ENCODE measurements at places on chromosomes 1 and 21.

- DNase-seq = peak; percentile 11
Measured at GRCh38 chr1:224245188-224245587, 62.1 kb downstream of the DEGS1 start.

DNA sequence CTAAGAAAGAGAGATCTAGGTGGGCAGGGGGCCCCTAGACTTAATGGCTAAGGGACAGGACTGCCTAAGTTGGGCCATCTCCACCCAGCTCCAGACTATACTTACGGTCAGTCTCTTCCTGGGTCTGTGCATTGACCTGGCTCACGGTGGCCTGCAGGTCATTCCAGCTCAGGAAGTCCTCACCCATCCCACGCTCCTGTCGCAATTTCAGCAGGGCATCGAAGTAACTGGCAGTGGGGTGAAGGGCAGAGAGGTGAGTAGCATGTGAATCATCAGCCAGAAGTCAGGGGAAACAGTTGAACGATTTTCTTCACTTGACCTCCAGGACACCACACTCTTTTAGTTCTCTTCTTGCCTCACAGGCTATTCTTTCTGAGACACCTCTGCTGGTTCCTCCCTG, 20.5 kb downstream of the IQGAP3 start:
- no peak for DNase-seq

DNA sequence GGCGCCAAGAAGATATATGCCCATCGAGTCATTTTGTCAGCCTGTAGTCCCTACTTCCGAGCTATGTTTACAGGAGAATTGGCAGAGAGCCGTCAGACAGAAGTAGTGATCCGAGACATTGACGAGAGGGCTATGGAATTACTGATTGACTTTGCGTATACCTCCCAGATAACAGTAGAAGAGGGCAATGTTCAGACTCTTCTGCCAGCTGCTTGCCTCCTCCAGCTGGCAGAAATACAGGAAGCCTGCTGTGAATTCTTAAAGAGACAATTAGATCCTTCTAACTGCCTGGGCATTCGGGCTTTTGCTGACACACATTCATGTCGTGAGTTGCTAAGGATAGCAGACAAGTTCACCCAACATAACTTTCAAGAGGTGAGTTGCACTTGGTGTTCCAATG, 19.1 kb downstream of the KLHL20 start:
- DNase-seq = no peak

DNA sequence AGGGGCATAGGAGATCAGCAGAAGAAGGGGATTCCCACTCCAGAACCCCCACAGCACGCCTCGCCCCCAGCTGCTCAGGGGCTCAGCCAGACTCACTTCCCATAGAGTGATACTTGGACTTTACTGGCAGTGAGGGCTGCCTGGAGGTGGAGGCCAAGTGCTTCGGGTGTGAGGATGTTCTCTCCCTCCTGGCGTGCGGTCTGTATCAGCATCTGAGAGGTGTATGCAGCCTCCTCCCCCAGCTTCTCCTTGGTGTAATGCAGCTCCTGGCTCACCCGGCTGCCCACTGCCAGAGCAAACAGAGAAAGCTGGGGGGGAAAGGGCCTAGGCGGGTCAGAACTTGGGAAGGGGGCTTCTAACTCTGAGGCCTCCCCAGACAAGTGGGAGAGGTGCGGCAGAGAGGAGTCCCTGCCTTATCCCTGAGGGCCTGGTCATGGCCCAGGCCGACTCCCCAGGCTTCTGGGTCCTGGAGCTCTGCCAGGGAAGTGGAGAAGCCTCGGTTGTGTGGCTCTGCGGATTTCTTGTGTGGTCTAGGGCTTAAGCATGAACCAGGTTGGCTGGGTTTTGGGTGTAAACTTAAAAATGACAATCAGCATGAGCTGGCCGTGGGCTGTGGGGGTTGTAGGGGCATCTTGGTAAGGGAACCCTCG, 10.9 kb downstream of the PTCH2 start:
- no peak for DNase-seq

- no peak for DNase-seq
Measured at GRCh38 chr1:46757956-46758528, 39.1 kb upstream of the EFCAB14 start.

DNA sequence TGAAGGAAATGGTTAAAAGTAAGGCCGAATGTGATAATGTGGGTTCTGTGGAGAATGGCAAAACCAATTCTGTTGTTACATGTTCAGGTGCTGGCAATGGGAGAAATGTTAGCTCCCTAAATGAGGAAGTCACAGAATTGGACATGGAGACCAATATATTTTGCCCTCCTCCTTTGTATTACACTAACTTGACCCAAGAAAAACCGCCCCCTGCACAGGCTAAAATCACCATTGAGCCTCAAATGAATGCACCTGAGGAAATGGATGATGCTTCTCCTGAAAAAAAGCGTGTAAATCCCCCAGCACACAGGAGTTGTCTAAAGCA, 932 bp downstream of the MAP10 start:
- no peak for DNase-seq

DNA sequence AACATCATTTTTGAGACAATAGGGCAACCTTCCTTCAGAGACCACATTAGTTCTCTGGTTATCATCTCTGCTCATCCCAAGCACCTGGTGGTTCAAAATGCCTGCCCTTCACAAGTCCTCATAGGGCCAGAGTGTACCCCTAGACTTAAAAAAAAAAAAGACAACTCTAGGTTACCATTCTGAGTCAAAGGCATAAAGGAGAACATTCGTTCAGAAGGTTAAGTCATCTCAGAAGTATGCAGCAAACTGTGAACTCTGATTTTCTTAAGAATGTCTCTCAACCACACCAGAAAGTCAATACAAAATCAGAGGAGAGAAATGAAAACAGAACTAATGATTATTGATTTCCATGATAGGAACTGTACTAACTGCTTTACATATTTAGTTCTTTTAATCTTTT, 9.2 kb upstream of the BEND5 start:
- DNase-seq = no peak

- DNase-seq = no peak
Measured at GRCh38 chr1:245971711-245972085, 535.4 kb downstream of the SMYD3 start.

GRCh38 chr1:92031281-92032110, 1.7 kb downstream of the EPHX4 start:
- no peak for DNase-seq

- DNase-seq = no peak
Measured at GRCh38 chr1:247316590-247317197, 15.0 kb downstream of the ZNF496 start.

DNA sequence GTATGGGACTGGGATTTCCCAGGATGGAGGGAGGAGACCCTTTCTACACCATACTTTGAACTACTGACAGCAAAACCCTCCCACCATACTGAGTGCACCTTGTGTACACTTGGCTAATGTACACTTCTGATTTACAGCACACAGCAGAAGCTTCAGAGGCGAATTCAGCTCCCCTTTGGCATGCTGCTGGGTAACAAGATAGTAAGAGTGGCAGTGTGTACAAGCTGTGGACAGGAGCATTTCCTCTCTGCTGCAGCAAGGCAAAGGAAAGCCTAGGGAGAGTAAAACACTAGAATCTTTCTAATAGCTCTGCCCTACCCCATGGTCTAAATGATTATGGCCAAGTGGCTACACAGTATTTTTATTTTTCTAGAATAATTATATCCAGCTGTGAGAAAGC, 83.9 kb upstream of the ARTN start:
- no peak for DNase-seq

DNA sequence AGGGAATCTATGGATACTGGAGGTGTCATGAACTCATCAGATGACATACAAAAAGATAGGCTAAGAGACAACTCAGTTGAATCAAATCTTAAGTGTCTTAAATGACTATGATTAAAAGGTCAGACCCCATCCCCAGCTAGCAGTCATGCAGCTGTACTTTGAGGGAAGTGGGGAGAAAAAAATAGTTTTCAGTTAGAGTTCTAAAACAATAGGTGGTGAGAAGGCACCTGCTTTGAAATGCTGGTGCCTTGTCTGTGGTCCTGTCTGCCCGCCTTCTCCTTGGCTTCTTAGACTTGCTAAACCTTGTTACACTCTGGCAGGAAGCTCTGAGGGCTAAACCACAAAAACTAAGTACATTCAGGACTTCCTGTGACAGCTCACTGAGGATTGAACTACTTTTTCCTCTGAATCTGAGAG, 15.3 kb downstream of the CD2 start:
- no peak for DNase-seq

DNA sequence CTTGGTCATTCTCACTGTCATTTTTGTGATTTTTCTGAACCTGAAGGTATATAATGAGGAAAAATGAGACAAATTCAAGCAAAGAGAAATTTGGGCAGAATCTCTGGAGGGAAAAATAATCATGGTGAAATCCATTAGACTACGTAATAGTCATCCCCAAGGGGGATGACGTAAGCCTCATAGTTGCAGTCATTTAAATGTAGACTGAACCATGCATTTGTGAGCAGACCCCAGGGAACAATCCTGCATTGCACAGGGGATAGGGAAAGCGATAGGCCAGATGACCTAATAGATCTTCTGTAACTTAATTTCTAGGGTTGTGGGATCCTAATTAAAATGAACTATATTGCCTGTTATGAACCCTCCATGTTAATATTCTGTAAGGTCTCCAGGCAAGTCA, 167.4 kb upstream of the C1orf21 start:
- no peak for DNase-seq

DNA sequence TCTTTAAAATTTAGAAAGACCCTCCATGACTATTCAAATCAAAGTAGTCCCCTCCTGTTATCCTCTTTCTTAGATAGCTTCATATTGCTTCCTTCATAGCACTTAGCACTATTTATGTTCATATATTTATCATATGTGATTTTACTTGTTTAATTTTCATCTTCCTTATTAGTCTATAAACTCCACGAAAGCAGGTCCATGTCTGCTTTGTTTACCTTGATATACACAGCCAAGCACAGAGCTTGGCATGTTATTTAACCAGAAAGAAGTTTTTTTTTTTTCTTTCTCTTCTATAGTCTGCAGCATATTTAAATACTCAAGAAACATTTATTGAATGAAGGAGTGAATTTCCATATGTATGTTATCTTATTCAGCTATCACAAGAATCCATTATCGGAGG, 36.0 kb downstream of the SCP2 start:
- no peak for DNase-seq

DNA sequence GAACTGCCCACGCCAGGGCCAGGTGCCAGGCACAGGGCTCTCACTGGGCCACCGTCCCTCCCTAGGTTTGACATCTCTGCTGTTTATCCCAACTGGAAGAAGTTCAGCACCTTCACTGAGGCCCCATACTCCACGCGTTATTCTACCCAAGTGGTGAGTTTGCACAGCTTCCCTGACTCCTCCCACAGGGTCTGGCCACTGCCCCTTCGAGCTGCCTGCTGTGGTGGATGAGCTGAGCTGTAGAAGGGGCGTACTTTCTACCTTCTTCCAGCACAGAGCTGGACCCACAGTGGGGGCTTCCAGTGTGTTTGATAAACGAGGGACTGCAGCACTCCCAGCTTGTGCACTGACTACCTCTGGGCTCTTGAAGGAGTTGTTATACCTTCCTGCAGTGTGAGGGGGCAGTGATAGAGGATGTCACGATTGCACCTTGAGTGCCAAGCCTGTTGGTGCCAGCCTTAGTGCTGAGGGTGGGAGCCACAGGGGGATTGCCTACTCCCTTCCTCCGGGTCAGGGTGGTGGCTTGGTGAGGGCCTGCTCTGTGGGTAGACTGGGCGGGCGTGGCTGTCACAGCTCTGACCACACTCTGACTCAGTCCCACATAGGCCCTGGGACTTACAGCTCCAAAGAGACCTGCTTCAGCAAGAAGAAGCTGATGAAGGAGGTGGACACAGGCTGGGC, 5.9 kb upstream of the TTC22 start:
- no peak for DNase-seq

DNA sequence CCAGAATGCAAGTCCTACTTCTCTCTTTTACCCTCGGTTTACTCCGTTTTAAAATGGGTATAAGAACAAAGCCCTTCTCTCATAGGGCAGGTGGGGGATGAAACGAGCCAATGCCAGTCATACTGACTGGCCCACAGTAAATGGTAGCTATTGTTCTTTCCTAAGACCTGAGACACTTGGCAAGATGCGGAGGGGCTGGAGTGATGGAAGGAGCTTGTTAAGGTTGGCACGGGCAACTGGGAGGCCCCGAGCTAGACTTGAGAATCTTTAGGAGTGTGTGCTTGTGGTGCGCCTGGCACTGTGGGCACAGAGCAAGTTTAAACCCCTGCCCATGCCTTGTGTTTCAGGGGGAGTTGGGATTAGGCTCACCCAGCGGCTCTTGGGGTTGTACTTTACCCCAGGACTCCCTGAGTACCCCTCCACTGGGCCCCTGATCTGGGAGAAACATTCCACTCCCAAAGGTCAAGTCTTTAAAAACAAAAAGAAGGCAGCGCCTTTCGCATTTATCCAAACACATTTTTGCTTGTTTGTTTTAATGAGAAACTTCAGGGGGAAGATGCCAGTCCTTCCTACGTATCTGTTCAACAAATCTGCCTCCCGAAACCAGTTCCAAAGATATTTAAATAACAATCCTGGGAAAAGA, 240.6 kb upstream of the TMEM51 start:
- no peak for DNase-seq

- no peak for DNase-seq
Measured at GRCh38 chr1:165807613-165808012, 19.8 kb upstream of the UCK2 start.

GRCh38 chr1:97674517-97674916, 246.3 kb downstream of the DPYD start:
- no peak for DNase-seq

DNA sequence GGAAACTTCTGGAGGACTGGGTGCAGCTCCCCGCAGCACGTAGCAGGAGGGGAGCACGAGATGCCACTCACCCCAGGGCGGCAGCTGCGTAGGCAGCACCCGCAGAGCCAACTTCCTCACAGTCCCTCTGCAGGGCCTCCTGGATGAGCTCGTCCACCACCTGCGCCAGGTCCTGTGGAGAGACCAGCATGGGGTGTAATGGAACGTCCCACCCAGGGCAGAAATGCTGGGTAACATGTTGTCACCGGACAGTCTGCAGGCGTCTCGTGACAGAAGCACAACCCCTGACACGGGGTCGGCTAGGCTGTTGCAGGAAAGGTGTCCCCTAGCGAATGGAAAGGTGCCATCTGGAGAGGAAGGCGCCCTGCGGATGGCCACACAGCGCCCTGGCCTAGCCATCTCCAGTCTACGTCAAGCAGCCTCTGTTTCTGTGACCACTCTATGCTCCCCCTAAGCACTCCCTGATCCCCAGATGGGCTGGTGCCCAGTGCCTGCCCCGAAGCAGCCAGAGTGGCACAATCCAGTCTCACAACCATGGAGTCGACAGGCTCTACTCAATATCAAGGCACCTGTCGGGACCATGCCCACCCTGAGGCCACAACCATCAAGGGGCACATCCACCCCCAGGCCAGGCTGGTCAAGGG, 21.2 kb downstream of the MCM3AP start:
- DNase-seq = no peak

DNA sequence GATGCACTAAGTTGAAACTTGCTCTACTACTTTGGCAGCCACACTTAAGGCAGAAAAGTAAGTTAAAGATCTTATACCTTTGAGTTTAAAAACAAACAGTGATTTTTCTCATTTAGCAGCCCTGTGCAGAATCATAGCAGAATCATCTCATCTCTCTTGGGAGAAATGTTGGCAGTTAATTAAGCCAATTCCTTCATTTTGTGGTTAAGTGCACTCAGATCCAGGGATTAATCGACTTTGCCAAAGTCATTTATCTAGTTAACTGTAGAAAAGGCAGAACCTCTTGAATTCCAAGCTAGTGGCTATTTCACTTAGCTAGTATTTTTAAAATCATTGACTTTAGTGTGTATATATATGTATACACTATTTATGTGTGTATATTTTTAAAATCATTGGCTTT, 125.0 kb downstream of the GPR52 start:
- no peak for DNase-seq

- no peak for DNase-seq
Measured at GRCh38 chr1:156513185-156513584, 12.6 kb upstream of the MEF2D start.

Data from left kidney (tissue), 8 donors.